ENCODE measurements at places on chromosomes 11 and 22.

- no peak for DNase-seq
Measured at GRCh38 chr11:92580908-92581307, 356.3 kb downstream of the FAT3 start.

- DNase-seq: no peak
Measured at GRCh38 chr11:27404427-27404826, 41.4 kb upstream of the CCDC34 start.

DNA sequence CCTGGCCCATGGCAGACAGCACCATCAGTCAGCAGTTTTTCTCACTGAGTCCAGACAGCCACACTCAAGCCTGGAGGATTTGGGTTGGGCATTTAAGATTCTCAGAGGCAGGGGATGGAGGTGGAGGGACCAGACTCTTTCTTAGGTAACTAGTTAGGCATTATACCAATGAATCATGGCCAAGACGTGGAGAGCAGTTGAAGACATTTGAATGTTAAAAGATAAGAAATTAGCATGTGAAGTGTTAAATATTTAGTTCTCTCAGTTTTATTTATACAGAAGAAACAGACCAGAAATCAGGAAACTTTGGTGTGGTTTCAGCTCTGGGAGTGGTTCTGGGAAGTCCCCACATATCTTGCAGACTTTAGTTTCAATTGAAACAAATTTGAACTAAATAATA, 9.9 kb downstream of the GTF2H1 start:
- no peak for DNase-seq

DNA sequence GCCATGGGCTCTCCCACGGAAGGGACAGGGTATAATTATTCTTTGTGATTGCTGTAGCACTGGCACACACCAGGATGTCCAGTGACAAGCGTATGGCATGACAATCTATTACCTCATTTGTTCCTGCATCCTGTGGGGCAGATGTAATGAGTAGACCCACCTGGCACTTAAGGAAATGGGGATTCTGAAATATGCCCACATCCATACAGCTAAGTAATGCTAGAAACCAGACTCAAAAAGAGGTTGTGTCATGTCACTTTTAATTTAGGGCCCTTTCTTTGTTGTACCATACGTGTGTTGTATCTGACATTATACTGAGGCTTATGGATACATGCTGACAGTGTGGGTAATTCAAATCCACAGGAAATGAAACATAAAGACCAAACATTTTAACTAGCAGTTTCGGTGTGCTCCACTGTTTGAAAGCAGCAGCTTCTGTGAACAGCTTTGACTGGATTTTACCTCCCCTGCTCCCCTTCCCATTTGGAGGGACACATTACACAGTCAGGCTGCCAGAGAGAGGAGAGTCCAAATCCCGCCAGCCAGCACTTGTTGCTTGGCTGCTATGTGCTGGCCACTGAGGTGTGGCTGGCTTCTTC, 21.2 kb downstream of the GRAMD1B start:
- DNase-seq: no peak

Measured in left renal pelvis (tissue), 4 donors.